CD4-positive, alpha-beta T cell treated with Interleukin-15 for 4 hours (primary cell): ENCODE measurements at places on chromosomes 4 and X.
A peak's percentile ranks its signal among the peaks of the same experiment; 100 is the strongest.

GRCh38 chr4:110589297-110589696 lies 33.6 kb downstream of the PITX2 start:
- no peak for DNase-seq

DNA sequence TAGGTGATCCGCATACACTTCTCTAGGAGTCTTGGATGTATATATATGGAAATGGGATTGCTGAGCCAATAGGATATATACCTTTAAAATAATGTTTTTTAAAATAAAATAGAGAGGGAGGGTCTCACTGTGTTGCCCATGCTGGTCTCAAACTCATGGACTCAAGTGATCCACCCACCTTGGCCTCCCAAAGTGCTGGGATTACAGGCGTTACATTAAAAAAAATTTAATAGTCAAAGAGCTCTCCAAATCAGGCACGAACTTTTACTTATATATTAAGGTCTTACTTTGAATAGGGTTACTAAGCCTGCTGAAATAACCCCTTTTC lies 109.0 kb downstream of the GNL3L start:
- DNase-seq: no peak

DNA sequence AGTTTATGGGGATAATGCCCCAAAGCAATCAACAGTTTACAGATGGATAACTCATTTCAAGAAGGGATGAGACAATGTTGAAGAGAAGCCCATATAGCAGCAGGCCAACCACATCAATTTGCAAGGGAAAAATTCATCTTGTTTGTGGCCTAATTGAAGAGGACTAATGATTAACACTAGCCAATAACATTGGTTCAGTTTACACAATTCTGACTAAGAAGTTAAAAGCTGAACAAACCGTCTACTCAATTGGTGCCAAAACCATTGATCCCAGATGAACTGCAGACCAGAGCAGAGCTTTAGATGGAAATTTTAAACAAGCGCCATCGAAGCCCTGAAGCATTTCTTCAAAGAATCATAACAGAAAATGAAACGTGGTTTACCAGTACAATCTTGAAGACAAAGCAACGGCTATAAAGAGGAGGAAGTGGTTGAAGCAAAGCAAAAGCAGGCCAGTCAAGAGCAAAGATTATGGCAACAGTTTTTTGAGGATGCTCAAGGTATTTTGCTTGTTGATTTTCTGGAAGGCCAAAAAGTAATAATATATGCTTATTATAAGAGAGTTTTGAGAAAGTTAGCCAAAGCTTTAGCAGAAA lies 20.5 kb upstream of the BLTP1 start:
- peak; percentile 18 for DNase-seq

GRCh38 chr4:2396781-2397368 lies 21.6 kb downstream of the ZFYVE28 start:
- no peak for DNase-seq
